CD4-positive, alpha-beta memory T cell (primary cell): ENCODE measurements at places on chromosomes 7 and 10. TPM values are rescaled to one million over a fixed set of nuclear protein-coding genes. Genes with fewer than 3 reads are reported as not detected.
A peak's percentile ranks its signal among the peaks of the same experiment; 100 is the strongest.

Gene PRR15
- total RNA-seq: not detected

Gene BMPER
- not detected for total RNA-seq

Gene SFTPA1
- total RNA-seq: not detected

Gene UTF1
- not detected for total RNA-seq

GRCh38 chr7:157479326-157479725, 142.5 kb downstream of the DNAJB6 start:
- H3K27me3 ChIP-seq: no peaks in the 10 kb centered on the region
- H3K27ac ChIP-seq: no peak overlapping the region
- no peak for DNase-seq
- peaks cover 17% of the 10 kb centered on the region for H3K4me1 ChIP-seq

DNA sequence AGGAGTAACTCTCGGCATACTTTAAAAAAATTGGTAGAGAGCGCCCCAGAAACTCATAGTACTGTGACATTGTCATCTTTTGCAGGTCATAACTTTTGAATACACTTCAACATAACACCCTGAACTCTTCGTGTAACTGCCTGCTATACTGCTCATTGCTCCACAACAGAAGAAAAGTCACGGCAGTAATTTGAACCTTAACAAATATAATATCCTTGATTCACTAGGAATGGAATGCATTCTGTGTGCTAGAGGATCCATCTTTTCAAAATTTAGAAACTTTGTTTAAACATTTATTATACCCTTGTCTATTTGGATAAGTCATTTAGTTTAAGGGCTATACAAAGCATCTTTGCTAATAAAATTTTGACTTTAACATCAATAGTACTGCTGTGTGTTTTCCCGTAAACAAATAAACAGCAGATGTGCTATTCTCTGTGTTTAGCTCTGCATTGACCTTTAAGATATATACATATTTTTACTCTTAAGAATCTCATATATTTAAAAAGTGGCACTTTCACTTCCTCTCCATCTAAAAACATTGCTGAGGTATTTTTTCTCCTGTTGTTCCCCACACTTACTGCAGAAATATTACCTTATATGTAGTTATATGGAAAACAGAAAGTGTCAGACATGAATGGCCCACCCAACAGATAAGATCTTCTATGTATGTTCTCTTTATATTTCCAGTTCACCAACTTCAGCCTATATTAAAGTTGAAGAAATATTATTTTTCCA, 217.6 kb upstream of the TMEM229A start:
- no peaks in the 10 kb centered on the region for H3K27me3 ChIP-seq
- H3K27ac ChIP-seq: no peak overlapping the region
- H3K36me3 ChIP-seq: no peaks in the 10 kb centered on the region
- DNase-seq: no peak

Gene ZNRF2
- 39.4 TPM for total RNA-seq

Gene OR13A1
- not detected for total RNA-seq

Gene FKBP9
- total RNA-seq: not detected

GRCh38 chr7:79822620-79823240, 311.9 kb upstream of the GNAI1 start:
- H3K36me3 ChIP-seq: no peaks in the 10 kb centered on the region
- no peaks in the 10 kb centered on the region for H3K27me3 ChIP-seq
- H3K4me1 ChIP-seq: no peaks in the 10 kb centered on the region
- DNase-seq: no peak

Gene CRPPA
- 1.1 TPM for total RNA-seq

Gene SLC26A3
- total RNA-seq: not detected

DNA sequence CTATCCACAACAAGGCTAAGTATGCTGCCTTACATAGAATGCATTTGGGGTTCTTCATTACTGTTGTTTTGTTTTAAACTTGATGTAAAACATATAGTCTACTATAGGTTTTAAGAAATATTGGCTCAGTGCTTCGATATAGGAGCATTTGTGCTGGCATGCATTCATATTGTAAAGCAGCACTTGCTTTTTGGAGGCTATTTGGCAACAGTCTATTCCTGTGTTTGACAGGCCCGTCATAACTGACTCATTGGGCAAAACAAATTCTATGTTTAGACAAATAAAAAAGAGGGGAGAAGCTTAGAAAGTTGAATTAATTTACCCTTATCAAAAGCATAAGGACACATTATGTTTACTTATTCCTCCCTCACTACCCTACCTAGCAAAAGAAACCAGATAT, 38.4 kb upstream of the PLXDC2 start:
- H3K27me3 ChIP-seq: no peaks in the 10 kb centered on the region
- no peak for DNase-seq
- H3K36me3 ChIP-seq: no peaks in the 10 kb centered on the region
- no peak overlapping the region for H3K27ac ChIP-seq
- no peak overlapping the region for H3K4me3 ChIP-seq

Gene SHTN1
- total RNA-seq: 0.83 TPM

Gene EIF5AL1
- 0.94 TPM for total RNA-seq

DNA sequence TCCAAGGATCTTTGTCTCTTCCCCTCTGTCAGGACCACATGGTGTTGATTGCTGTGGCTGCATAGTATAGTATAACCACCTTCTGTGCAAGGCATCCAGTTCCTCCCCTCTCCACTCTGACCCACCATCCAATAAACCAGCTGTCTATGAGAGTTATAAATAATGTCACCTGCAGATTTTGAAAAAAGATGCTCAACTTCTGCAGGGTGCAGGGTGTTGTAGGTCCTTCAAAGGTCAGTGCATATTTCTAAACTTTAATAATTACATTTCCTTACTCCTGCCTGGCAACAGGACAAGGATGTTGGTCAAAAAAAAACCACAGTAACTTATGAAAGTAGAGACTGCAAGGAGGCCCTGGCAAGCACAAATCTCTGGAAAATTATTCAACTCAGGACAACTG, 166.2 kb downstream of the PKD1L1 start:
- no peaks in the 10 kb centered on the region for H3K36me3 ChIP-seq
- DNase-seq: no peak
- H3K4me3 ChIP-seq: no peak overlapping the region
- no peak overlapping the region for H3K27ac ChIP-seq

Gene CYP26A1
- total RNA-seq: not detected

Gene STEAP1B
- total RNA-seq: not detected

DNA sequence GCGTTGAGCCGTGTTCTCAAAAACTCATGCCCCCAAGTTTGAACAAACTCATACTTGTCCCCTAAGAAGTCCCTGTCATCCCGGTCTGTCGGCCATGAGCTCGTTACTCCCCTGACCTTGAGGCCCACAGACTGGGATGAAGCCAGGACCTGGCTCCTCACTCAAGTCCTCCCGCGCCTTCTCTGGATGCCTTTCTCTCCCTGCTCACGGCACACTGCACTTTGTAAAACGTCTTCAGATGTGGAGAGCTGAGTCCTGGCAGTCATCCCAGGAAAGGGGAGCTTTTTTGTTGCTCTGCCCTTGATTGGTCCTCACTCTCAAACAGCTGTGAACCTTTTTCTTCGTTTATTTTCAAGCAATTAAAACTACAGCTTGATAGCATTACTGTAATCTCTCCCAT, 110.8 kb downstream of the JAZF1 start:
- H3K4me1 ChIP-seq: no peaks in the 10 kb centered on the region
- no peak overlapping the region for H3K27ac ChIP-seq
- DNase-seq: no peak
- no peaks in the 10 kb centered on the region for H3K36me3 ChIP-seq
- no peak overlapping the region for H3K4me3 ChIP-seq
- no peaks in the 10 kb centered on the region for H3K27me3 ChIP-seq

- no peaks in the 10 kb centered on the region for H3K4me1 ChIP-seq
- no peak for DNase-seq
- no peaks in the 10 kb centered on the region for H3K27me3 ChIP-seq
- no peaks in the 10 kb centered on the region for H3K36me3 ChIP-seq
Observed at GRCh38 chr10:125123476-125124114, 36.8 kb downstream of the CTBP2 start.

GRCh38 chr7:65744406-65744805, 128.5 kb upstream of the VKORC1L1 start:
- no peaks in the 10 kb centered on the region for H3K27me3 ChIP-seq
- H3K4me1 ChIP-seq: peaks cover 5% of the 10 kb centered on the region
- no peaks in the 10 kb centered on the region for H3K36me3 ChIP-seq
- no peak overlapping the region for H3K4me3 ChIP-seq
- no peak overlapping the region for H3K27ac ChIP-seq

DNA sequence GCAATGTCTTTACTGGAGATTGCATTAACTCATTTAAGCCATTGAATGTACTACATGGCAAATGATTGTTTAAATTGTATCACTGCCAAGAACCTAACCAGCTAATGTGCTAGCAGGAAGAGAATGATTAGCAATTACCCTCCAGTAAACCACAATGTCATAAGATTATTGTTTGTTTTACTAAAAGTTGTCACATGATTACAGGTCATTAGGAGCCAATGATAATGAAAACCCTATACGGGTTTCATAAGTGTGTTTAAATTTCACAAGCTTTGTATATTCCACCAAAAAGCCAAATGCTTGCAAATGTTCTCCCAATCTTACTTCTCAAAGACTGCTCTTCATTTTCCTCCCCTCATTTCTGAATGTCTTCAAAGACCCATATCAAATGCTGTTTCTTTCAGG, 76.5 kb upstream of the PPP1R3C start:
- no peak overlapping the region for H3K4me3 ChIP-seq
- H3K4me1 ChIP-seq: no peaks in the 10 kb centered on the region
- DNase-seq: no peak
- no peak overlapping the region for H3K27ac ChIP-seq
- H3K36me3 ChIP-seq: no peaks in the 10 kb centered on the region
- H3K27me3 ChIP-seq: no peaks in the 10 kb centered on the region

DNA sequence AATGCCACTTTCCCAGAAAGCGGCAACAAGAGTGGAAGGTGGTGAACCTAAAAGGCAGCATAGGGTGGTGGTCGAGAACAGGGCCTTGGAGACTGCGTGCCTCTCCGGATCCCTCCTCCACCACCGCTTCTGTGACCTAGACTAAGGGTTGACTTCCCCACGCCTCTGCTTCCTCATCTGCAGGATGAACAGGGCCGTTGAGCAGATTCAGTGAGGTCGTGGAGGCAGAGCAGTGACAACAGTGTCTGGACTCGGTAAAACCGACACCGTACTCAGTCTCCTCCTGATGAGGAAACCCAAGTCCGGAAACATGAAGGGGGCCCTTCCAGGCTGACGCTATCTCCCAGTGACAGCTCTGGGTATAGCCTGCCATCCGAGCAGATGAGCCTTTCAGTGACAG, 162.6 kb downstream of the CELF2 start:
- H3K36me3 ChIP-seq: peaks cover 21% of the 10 kb centered on the region
- H3K4me1 ChIP-seq: peaks cover 100% of the 10 kb centered on the region
- H3K27ac ChIP-seq: peak overlapping the region; percentile 96
- peak overlapping the region; percentile 13 for H3K4me3 ChIP-seq
- peak; percentile 59 for DNase-seq

- no peak overlapping the region for H3K4me3 ChIP-seq
- H3K27me3 ChIP-seq: no peaks in the 10 kb centered on the region
- no peaks in the 10 kb centered on the region for H3K4me1 ChIP-seq
- DNase-seq: no peak
Observed at GRCh38 chr7:36300696-36301350, 88.8 kb upstream of the ANLN start.

Gene EBF3
- not detected for total RNA-seq

Gene LAMTOR4
- 189 TPM for total RNA-seq

DNA sequence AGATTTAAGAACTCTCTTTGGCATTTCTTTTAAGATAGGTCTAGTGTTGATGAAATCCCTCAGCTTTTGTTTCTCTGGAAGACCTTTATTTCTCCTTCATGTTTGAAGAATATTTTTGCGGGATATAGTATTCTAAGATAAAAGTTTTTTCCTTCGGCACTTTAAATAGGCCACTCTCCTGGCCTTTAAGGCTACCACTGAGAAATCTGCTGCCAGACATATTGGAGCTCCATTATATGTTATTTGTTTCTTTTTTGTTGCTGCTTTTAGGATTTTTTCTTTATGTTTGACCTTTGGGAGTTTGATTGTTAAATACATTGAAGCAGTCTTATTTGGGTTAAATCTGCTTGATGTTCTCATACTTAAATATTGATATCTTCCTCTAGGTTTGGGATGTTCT, 22.6 kb downstream of the GALNT11 start:
- H3K4me3 ChIP-seq: no peak overlapping the region
- H3K27ac ChIP-seq: no peak overlapping the region
- H3K36me3 ChIP-seq: no peaks in the 10 kb centered on the region
- H3K27me3 ChIP-seq: no peaks in the 10 kb centered on the region

Gene CYP26C1
- total RNA-seq: 0.22 TPM

DNA sequence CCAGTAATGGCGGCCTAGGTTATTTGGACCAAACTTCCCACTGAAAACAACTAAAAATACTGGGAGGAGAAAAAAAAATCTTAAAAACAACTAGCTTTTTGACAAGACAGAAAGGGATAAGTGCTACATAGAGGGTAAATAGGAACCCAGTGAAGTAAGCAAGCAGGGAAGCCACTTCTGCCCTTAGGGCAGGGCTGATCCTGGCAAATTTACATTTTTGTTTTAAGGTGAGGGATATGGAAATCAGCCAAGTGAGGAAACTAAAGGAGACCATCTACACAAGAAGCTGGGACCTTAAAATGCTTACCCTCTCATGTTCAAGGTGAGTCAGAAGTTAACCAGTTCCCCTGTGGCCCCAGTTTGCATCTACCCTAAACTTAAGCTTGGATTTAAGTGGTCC, 46.5 kb upstream of the CYCS start:
- no peak overlapping the region for H3K4me3 ChIP-seq
- H3K36me3 ChIP-seq: no peaks in the 10 kb centered on the region
- no peak for DNase-seq

- no peaks in the 10 kb centered on the region for H3K36me3 ChIP-seq
- DNase-seq: no peak
- no peaks in the 10 kb centered on the region for H3K27me3 ChIP-seq
- H3K4me1 ChIP-seq: peaks cover 16% of the 10 kb centered on the region
Observed at GRCh38 chr7:17021205-17021604, 139.4 kb upstream of the AGR3 start.

Gene TMEM184A
- total RNA-seq: not detected

GRCh38 chr10:133166828-133167692, 7.0 kb downstream of the KNDC1 start:
- H3K27me3 ChIP-seq: no peaks in the 10 kb centered on the region
- H3K27ac ChIP-seq: no peak overlapping the region
- no peak overlapping the region for H3K4me3 ChIP-seq
- H3K4me1 ChIP-seq: no peaks in the 10 kb centered on the region
- no peaks in the 10 kb centered on the region for H3K36me3 ChIP-seq

Gene LRCH4
- 392 TPM for total RNA-seq

Gene SPDYE2
- total RNA-seq: 0.28 TPM

DNA sequence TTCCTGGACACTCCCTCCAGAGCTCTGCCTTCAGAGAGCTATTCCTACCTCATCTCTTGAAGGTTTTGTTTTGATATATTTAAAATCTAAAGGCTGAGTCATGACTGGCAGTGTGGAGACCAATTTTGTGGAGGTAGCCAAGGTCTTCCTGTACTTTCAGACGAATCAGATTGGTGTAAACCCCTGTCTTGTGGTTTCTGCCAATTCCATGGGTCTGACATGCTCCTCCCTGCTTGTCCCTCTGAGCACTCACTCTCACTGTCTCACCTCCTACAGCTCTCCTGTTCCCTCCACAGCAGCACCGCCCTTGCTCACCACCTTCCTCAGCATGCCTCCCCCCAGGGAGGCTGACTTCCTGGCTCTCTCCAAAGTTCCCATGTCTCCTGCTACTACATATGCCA, 179.8 kb downstream of the NPSR1 start:
- no peaks in the 10 kb centered on the region for H3K27me3 ChIP-seq
- no peaks in the 10 kb centered on the region for H3K36me3 ChIP-seq
- H3K4me3 ChIP-seq: no peak overlapping the region
- H3K27ac ChIP-seq: no peak overlapping the region
- DNase-seq: no peak
- H3K4me1 ChIP-seq: no peaks in the 10 kb centered on the region
